ENCODE measurements at places on chromosomes 2 and 18. TPM values are rescaled to one million over a fixed set of nuclear protein-coding genes. Genes with fewer than 3 reads are reported as not detected.

C2orf80 gene
- not detected for polyA plus RNA-seq

LYPD6 gene
- 0.15 TPM for polyA plus RNA-seq

AMER3 gene
- not detected for polyA plus RNA-seq

CFC1 gene
- not detected for polyA plus RNA-seq

TEX44 gene
- polyA plus RNA-seq = not detected

Data from heart right ventricle (tissue), 16 donors.